Thymus (tissue), 14 donors: ENCODE measurements at places on chromosomes 2 and 18.

DNA sequence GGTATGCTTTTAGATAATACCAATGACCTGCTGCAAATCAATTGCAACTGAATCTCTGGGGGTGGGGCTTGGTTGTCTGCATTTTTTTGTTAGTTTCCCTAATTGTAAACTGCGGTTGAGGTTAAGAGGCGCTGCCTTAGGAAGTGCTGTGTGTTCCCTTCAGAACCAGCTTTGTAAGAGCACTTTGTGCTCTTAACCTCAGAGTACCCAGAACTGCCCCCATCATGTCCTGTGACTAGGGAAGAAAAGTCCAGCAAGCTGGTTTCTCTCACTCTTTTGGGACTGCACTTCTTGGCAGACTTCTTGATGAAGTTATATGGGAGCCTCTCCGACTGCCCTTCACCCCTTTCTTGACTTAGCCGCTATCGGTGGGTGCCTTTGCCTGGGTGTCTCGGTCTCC, 245.5 kb upstream of the CXCR4 start:
- DNase-seq = no peak

GRCh38 chr2:60627412-60627811, 74.0 kb upstream of the BCL11A start:
- no peak for DNase-seq

DNA sequence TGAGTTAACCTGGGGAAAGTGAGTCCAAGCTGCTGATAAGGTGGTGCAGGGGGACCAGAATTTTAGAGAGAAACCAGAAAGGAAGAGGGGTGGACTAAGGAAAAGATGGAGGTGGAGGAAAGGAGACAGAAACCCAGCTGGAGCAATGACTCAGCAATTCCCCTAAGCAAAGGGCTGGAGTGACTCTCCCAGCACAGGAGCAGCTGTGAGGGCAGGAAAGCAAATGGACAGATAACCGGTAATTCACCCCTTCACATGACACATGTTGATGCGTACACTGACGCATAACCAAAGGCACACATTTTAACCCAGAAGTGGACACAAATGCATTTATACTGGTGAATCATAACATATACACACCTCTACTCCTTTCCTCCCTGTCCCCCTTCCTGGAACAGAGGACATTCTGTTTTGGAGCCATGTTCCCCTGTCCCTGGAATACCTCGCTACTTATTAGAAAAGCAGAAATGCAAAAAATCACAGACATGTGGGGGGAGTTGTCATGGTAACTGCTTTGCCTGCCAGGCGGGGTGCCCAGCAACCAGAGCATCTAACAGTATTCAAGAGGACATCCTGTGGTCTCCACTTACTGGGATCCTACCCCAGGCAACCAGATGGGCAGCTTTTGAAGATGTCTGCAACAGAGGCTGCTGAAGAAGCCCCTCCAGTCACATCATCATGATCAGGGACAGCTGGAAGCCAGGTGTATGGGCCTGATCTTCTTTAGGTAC, 4.7 kb downstream of the CDK5R2 start:
- DNase-seq = no peak

DNA sequence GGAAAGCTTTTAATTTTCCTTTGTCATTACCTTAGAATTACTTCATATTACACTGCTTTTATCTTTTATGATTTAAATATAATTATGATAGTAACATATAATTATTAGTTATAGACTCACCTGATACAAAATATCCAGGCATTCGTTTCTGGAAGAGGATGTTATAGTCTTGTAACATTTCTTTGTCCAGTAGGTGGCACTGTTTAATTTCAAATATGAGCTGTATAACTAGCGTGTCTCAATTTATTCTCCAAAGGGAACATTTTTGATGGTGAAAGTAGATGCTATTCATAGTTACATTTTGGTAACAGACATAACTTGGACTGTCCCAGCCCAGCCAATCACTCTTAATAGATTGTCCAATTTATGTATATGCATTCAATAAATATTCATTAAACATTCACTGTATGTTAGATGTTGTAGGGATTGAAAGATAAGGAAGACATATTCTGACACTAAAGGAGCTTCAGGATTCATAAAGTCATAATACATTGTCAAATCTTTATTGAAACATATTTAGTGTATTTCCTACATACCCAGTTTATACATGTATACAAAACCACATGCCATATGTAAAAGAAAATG, 19.2 kb downstream of the DAW1 start:
- peak; percentile 14 for DNase-seq

- DNase-seq = no peak
Observed at GRCh38 chr2:222100704-222101699, 197.8 kb downstream of the PAX3 start.

- no peak for DNase-seq
Observed at GRCh38 chr18:70732188-70732587, 443.3 kb downstream of the SOCS6 start.

- peak; percentile 19 for DNase-seq
Observed at GRCh38 chr2:189142893-189143759, 36.4 kb downstream of the COL5A2 start.

GRCh38 chr2:107001551-107001950, 115.6 kb upstream of the ST6GAL2 start:
- no peak for DNase-seq

DNA sequence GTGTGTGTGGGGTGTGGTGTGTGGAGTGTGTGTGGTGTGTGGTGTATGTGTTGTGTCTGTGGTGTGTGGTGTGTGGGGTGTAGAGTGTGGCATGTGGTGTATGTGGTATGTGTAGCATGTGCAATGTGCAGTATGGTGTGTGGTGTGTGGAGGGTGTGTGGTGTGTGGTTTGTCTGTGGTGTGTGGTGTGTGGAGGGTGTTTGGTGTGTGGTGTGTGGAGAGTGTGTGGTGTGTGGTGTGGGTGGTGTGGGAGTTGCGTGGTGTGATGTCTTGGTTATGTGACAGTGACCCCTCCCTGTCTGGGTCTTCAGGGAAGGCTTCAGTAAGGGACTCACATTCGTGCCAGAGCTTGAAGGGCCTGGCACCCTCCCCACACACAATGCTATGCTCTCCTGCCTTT, 718.2 kb upstream of the SOX11 start:
- DNase-seq = no peak

GRCh38 chr2:226902041-226902966, 66.5 kb downstream of the RHBDD1 start:
- no peak for DNase-seq

DNA sequence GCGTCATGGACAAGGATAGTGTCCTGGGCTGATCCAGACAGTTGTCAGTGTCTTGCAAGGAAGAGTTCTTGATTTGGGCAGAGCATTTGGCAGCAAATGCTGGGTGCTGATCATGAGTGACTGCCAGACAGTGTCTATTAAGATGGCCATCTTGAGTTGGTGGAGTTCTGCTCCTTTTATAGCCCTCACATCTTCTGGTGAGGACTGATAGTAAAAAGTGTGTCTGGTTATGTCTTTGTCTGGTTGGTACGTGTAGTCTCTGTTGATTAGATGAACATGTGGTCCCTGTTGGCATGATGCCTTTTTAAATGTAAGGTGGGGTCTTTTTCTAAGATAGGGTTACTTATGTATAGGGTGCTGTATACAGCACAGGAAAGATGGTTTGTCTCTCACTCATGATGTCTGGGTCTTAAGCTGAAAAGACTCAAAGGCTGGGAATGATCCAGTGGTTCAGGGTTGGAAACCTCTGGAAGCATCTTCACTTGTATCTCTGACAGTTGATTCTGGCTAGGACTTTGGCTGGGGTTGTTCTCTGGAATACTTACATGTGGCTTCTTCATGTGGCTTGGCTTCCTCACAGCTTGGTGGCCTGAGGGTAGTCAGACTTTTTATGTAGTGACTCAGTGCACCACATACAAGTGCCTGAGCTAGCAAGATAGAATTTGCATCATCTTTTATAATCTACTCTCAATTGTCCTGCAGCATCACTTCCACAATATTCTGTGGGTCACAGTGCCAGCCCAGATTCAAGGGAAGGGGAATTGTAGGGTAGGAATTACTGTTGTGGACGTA, 11.8 kb downstream of the MTX2 start:
- no peak for DNase-seq

- DNase-seq = peak; percentile 27
Observed at GRCh38 chr2:11446733-11447248, 19.2 kb downstream of the E2F6 start.

DNA sequence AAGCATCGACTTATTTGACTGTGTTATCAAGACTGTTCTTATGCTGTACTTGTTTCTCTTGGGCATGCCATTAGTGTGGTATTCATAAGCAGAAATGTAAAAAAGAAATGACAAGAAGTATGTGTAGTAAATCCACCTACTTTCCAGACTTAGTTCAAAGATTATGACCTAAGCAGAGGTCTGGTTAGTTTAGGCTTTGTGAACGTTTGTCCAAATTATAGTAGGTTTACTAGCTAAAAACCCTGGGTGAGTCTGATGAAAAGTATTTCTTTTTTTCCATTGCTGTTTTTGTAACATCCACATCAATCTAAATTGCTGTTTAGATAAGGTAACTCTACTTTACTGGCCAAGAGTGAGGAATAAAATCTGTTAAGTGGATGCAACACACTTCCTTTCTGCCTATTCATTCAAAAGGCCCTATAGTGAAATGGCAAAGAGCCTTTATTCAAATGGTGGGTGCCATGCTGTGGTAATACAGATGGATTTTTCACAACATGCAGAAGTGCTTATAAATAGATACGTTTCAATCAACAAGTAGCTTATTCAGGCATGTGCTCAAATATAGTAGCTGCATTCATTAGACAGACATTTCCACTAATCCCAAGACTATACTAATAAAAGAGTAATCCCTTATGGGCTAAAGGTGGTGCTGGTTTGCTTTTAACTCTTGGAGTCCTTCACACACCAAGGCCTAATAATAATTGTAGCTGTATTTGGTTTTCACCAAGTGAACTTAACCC, 122.5 kb upstream of the LTBP1 start:
- no peak for DNase-seq

- no peak for DNase-seq
Observed at GRCh38 chr2:147441182-147441581, 403.6 kb upstream of the ACVR2A start.

GRCh38 chr2:177906041-177906718, 166.4 kb downstream of the PDE11A start:
- DNase-seq = peak; percentile 26

GRCh38 chr2:96916646-96917543, 47.0 kb upstream of the SEMA4C start:
- DNase-seq = no peak

DNA sequence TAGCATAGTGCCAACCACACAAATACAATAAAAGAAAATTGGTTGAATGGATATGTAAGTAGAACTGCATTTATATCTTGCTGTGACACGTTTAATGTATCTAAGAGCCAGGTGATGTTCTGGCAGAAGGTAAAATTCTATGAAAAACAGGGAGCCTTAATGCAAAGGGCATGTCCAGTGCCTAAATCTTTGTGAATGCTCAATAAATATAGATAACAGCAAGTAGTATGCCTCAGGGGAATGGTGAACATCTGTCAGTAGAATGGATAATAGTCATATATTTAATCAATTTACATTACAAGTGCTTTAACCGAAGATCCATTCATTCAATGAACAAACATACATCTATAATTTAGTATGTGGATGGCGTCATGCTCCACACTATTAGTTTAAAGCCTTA, 43.7 kb upstream of the NYAP2 start:
- no peak for DNase-seq

- DNase-seq = no peak
Observed at GRCh38 chr2:137380610-137381009, 583.7 kb upstream of the HNMT start.

GRCh38 chr2:67876176-67876575, 186.6 kb downstream of the C1D start:
- DNase-seq = no peak

DNA sequence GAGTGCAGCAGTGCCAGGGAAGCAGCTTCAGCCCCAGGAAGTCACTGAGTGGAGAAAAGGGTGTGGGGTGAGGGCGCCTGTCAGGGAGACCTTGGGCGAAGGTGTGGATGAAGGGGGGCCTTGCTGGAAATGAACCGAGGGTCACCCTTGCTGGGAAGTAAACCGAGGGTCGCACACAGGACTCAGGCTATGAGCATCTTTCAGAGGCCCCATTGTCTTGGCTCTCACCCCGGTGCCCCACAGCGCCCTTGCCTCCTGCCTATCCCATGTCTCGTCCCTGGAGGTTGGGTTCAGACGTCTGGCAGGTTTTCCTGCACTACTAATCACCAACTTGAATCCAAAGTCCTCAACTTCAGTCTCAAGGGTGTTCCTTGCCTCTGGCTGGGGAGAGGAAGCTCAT, 122.8 kb upstream of the PXDN start:
- DNase-seq = no peak

GRCh38 chr2:240412211-240412861, 23.1 kb upstream of the GPC1 start:
- DNase-seq = no peak

- peak; percentile 48 for DNase-seq
Observed at GRCh38 chr2:20661421-20662307, 5.3 kb upstream of the GDF7 start.

DNA sequence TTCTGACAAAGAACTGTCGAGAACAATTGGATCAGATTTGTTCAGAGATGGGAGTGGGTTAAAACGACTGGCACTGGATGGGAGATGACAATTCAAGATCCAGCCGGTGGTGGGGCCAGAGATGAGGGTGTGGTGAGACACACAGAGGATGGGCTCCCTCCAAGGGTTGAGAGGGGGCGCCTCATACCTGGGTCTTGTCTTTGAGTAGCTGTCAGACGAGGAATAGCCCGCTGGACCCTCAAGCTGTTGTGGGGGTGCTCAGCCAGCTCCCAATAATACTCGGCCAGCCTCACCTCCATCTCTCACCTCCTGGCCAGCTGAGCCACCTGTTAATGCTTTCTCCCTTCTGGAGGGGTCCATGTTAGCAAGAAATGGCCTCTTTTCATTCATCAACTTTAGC, 14.0 kb downstream of the INPP5D start:
- DNase-seq = no peak

- no peak for DNase-seq
Observed at GRCh38 chr2:135826544-135826943, 10.4 kb downstream of the LCT start.

DNA sequence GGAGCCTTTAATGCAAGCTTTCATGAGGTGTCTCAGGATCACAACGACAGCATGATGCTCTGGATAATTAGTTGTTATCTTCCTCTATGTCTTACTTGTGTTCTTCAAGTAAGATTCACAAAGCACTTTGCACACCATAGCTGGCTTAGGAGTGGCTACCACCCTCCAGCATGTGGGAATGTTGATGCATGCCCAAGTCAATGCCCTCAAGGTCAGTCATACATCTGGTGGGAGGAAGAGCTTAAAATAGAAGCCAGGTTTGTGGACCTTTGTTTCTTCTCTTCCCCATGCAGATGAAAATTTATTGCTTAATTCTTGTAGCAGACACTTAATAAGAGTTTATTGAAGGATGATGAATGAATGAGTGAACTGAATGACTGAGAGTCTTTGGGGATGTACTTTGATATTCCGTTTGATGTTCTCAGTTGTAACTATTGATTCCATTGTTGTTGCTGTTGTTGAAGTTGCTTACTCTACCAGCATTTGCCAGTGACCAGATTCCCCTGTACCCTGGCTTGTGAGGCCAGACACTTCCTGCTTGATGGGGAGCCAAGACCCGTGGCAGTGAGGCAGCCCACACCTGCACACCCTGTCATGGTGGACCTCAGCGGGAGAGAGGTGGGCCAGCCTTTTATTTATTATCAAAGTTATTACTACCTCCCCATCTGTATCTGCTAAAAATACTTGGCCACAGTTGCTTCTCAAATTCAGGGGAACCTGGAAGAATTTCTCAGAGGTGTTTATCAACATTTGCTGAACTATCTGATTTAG, 137.8 kb downstream of the LAMA3 start:
- no peak for DNase-seq

GRCh38 chr2:67446491-67446911, 49.4 kb downstream of the ETAA1 start:
- no peak for DNase-seq
